NCI-H1694 treated with DMSO at 0.1 percent for 48 hours (cell line): ENCODE measurements at places on chromosomes 6 and 20.
A peak's percentile ranks its signal among the peaks of the same experiment; 100 is the strongest.

GRCh38 chr6:140879946-140880345, 1252.8 kb upstream of the GJE1 start:
- peak; percentile 83 for DNase-seq

DNA sequence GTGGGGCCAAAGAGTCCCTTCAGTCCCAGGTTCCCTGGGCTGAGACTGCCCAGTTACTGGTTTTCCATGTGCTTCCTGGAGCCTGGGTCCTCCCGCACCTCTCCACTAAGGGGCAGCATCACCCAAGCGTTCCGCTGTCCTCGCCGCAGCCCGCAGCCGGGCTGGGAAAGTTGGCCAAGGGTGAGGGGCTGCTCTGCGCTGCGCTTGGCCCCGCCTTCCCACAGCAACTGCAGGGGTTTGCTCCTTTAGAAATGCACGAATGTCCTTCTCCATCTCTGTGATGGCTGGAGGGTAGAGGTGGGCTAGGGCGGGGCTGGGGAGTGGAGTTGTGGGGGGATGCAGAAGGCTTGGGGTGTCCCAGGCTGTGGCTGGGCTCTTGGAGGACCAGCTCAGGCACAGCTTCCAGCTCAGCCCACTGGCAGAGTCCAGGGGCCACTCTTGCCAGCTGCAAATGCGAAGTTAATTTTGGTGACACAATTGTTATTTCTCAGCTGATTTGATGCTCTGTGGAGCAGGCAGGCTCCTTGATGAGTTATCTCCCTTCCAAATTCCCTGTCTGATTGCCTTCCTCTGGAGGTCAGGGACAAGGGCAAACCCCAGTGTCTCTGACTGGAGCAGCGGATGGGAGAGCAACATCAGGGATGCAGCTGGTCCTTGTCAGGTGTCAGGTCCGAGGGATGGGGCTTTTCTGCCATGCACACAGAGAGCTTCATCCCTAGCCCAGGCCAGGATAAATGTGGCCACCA, 63.2 kb downstream of the NOL4L start:
- peak; percentile 52 for DNase-seq

DNA sequence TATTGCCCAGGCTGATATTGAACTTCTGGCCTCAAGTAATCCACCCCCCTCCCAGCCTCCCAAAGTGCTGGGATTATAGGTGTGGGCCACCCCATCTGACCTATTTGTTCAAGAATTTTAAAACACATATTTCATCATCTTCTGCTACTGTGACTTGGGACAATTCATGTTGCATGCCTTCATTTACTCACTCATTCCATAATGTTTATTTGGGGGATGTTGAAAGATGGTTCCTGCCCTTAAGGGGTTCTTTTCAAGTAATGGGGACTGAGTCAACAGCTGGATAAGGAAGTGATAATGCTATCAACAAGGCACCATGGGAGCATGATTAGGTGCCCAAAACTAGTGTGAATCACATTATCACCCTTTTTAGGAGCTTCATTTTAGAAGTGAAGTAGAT, 62.0 kb downstream of the CRYBG1 start:
- DNase-seq = no peak

- no peak for DNase-seq
Measured at GRCh38 chr20:36606158-36607066, 833 bp downstream of the RAB5IF start.

DNA sequence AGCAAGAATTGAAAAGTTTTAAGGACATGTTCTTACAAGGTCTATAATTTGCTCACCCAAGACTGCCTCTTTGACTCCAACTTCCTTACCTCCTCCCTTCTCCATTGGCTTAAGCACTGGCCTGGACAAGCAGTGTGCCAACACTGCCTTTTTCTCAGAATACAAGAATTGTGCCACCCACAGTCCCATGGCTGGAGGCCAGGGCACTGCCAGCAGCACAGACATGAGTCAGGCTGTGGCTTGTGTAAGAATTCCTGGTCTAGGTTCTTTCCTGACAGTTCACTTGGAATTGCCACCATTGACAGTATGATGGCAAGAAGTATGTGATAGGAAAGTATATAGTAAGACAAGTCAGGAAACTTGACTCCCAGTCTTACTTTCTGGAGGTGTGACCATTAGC, 202.7 kb upstream of the MARCKS start:
- no peak for DNase-seq

DNA sequence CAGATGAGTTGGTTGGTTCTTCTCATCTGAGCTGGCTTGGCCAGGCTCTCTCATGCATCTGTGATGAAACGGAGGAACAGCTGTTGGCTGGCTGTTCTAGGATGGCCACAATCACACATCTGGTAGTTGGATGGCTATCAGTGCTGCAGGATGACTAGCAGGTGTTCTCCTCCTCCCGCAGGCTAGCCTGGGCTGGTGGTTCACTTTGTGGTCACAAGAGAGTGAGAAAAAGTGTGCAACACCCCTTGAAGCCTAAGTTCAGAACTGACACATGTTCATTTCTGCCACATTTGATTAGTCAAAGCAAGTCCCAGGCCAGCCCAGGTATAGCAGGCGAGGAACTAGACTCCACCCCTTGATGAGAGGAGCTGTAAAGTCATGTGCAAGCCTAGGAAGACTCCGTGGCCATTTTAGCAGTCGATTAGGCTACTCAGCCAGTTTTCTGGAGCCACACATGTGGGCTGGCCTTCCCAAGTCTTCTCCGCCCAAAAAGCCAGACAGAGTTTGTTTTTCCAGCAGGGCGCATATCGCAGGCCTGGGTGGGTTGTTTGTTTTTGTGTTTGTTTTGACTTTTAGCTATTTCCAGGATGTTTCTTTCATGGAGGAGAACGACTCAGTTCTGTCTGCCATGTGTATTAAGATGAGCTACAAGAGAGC, 120.8 kb downstream of the ISM1 start:
- DNase-seq = no peak

DNA sequence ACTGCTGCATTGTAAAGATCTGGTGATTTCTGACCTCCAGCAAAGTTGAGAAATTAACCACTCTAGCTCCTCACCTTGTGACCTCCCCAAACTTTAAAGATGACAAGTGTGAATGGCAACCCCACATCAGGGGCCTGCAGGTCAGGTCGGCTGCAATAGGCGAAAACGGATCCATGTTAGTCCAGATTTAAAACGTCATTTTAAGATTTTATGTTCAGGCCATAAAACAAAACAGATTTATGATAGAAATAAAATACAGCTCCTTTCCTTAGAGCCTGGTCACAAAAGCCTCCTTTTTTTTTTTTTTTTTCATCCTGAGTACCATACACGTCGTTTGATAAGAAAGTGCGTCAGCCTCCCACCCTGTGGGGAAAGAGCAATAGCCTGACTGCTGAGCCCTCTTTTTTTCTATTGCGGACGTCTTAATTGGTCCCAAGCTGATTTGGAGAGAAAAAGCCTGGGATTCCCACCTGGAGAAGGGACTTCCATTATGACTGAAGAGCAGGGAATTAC, 519.2 kb upstream of the NOX3 start:
- DNase-seq = no peak

DNA sequence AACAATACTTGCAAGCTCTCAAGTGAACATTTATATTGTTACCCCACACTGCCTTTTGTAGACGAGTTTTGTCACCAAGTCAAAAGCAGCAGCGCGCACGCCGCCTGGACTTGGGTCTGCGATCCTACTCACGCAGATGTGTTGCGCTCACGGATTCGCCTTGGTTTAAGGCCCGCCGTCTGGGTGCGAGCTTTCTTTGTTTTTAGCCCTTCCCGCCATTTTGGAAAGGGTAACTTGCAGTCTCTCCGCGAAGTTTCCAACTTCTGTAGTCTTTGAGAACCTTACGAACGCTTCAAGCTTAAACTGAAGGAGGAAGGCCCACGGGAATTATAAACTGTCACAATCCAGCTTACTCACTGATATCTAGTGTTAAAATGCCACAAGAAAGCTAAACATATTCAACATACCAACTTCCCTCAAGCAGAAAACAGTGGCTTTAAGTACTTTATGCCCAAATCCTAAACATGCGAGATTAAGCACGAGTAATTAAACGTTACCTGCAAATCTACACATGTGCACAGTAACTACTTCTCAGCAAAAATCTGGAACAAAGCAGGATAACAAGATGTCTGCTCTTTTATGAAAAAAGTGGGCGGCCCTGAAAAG, 80.4 kb upstream of the BTN3A2 start:
- DNase-seq = no peak

- DNase-seq = no peak
Measured at GRCh38 chr6:14397518-14397901, 279.9 kb downstream of the CD83 start.

DNA sequence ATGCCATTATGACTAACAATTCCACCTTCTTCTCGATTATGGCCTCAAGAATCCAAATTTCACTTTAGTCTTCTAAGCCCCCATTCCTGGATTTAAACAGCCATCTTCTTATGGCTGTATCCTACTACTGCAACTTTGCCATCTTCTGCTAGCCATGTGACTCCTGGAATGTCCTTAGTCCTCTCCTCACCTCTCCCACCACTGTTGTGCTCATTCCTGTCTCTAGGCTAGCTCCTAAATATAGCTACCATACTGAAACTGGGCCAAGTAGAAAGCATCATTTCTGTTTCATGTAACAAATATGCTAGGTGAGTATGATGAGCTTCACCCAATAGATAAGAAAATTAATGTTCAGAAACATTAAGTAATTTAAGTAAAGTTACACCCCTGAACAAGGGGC, 313.1 kb downstream of the CLVS2 start:
- DNase-seq = no peak

- no peak for DNase-seq
Measured at GRCh38 chr6:150656156-150656555, 56.5 kb downstream of the PLEKHG1 start.
